ENCODE measurements at places on chromosomes 11 and 22.

- DNase-seq, result no peak
These were observed 76.6 kb downstream of the HIPK3 start for GRCh38 chr11:33333816-33334215.

GRCh38 chr11:134486704-134487103 lies 74.7 kb upstream of the B3GAT1 start:
- DNase-seq, result no peak

GRCh38 chr11:78000193-78000592 lies 5.7 kb upstream of the INTS4 start:
- no peak for DNase-seq

DNA sequence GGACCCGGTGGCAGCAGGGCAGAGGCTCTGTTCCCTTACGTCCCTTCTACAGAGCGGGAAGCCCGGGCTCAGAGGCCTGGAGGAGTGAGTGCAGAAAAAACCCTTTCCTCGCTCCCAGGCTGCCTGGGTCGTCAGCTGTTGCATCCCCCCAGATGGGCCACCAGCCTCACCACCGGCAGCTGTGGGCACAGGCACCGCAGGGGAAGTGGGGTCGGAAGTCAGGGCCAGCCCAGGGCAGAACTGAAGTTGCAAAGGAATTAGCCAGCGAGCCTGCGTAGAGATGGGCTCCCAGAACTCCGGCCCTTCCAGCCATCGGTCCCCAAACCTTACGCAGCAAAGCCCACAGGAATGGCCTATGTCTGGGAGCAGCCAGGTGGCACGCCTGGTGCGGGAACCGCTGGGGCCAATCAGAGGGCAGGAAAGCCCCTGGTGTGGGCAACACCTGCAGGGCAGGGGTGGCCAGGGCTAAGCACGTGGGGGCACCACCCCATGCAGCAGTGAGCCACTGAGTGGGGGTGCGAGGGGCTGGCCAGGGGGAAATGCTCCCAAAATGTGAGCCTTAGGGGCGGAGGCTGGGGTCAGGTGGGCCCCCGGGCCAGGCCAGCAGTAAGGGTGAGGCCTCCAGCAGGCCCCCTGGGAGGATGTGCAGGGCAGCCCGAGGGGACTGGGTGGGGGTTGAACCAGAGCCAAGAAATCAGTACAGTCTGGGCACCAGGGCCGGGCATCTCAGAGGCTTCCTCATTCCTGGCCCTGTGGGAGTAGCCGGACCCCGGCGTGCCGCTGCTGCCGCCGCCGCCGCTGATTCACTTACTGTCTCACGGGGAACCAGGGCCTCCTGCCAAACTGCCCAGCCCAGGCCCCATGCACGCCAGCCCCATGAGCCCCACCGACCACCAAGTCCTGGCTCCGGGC lies 58.2 kb downstream of the WNT7B start:
- DNase-seq, result no peak

DNA sequence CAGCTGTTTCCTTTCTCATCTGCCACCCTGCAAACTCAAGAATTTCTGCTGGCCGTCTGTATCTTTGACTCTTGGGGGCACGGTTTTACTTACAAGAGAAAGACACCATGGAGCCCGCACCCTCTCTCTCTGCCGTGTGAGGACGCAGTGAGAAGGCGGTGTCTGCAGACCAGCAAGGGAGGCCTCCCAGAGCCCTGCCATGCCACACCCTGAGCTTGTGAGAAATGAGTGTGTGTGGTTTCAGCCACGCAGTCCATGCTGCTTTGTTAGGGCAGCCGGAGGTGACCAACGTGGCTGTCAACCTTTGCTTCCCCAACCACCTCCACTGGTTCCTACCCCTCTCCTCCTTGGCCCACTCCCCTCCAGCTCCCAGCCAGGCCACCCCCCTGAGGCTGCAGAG lies 70.1 kb upstream of the NUP50 start:
- DNase-seq, result no peak

DNA sequence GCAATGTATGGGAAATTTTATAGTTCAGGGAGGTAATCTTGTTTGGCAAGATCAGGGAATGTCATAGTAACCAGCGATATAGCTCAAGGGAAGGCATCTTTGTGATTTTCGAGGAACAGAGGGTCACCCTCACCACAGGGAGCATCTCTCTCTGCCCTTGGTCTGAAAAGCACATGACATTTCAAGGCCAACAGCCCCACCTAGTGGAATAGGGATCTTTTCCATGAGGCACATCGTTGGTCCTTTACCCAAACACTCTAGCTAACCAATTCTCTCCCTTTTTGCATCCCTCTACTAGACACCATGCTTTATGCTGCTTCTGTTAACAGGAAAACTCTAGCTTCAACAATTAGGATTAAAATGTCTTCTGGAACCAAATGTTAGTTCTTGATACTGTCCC lies 179.0 kb downstream of the GRM5 start:
- no peak for DNase-seq

- no peak for DNase-seq
These were observed 1.6 kb downstream of the IFITM10 start for GRCh38 chr11:1748636-1749394.

- no peak for DNase-seq
These were observed 77.8 kb upstream of the LINC01488 start for GRCh38 chr11:69403556-69404215.

DNA sequence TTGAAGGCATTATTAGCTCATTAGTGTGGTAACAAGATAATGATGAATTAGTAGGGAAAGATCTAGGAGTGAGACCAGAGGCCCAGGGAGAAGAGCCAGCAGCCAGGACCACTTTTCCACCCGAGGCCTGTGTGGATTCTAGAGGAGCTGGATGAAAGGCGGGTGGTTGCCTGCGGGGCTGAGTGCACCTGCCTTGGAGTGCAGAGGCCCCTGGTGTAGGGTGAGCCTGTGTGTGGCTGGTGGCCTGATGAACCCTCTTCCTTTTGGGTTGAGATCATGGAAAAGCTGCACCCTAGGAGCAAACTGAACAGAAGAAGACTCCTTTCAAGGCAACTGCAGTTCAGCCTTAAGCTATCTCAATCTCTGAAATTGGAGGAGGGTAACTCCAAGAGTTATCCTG lies 5.9 kb upstream of the TP53AIP1 start:
- DNase-seq, result no peak

GRCh38 chr11:11413776-11414175 lies 60.7 kb upstream of the CSNK2A3 start:
- DNase-seq, result no peak

DNA sequence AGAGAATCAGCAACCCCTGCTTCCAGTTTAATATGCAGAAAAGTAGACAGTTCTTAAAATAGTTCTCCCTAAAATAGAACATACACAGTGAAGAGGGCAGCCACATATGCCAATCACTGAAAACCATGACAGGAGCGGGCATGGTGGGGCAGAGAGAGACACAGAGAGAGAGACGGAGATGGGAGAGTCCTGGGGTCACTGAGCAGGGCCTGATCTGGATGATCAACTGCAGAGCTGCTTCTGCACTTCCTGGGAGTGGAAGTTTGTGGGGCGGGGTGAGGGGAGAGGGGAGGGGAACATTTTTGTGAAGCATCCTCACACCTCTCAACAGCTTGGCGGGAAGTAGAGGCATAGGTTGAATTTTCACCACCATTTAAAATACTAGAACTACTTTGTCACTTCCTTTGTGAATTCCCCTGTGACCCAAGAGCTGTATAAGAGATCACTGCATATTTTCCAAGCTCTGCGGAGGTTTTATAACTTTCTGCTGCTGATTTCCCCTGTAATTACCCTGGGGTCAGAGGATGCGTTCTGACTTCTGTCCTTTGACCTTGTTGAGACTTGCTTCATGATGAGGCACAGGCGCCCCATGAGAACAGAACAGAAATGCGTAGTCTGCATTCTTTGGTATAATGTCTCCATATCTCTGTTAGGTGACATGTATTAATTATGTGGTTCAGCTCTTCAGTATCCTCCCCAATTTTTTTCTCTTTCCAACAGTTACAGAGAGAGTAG lies 419.4 kb downstream of the BRD1 start:
- DNase-seq, result no peak

DNA sequence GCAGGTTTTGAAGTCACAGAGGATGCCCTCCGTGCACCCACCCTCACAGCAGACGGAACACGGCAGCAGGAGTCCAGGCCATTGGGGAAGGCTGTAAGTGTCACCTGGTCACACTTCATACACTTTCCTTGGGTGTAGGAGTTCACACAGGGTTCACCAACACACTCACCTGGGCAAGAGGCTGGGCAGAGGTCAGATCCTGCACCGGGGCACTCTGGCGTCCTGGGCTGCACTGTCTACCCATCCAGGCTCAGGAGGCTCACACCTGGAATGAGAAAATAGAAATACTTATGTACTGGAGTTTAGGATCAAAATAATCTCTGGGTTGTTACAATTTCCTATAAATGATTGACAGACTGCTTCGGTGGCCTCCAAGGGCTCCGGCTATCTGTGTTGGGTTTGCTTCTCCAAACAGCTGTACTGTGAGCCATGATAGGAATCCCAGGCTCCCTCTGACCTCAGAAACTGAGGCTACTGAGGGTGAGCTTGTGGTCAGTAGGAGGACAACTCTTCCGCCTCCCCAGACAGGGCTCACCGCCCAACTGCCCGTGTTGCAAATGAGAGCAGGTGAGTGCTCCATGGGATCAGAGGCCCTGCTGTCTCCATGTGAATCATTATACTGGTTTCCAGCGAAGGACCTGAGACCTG lies 20.1 kb upstream of the CARS1 start:
- DNase-seq, result no peak

DNA sequence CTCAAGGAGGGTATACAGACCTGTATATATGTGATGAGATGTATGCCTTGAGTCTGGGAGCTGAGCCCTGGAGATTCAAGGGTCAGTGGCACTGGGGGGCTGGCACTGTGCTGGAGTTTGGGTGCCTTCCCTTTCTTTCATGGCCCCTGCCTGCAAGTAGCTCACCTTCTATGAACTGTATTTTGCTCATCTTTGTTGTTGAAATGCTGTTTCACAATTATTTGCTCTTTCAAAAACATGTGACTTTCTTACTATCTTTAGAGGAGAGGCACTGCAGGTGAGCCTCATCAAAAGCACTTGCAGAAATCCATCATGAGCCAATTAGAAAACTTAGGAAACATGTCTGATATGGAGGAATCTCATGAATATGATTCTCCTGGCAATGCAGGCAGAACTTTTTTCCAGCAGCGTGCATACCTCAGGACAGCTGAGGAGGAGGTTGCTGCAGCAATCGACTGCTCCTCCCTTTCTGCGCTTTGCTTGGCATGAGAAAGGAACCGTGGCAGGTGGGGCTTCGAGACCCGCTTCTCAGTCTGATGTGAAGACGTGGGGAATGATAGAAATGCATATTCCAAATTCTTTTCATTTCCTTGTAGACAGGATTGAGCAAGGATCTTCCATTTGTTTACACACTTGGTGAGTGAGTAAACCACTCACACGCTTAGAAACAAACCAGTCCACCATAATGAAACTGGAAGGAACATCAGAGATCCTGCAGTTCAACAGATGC lies 178.4 kb upstream of the E2F8 start:
- DNase-seq, result no peak

DNA sequence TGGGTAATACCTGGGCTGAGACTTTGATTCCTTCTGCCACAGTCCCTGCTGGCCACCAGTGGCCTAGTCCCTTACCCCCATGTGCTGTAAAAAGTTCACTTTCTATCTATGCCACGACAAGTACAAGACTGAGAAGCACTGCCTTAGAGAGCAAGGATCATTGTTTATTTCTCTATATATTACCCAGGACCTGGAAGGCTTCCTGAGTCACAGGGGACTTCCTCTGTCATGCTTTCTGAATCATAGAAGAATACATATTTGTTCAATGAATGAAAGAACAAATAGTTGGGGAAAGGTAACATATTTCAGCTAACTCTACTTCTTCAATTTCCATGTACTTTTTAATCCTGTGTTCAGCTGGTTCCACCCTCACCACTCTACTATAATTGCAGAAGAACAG lies 5.5 kb upstream of the SYT9 start:
- no peak for DNase-seq

DNA sequence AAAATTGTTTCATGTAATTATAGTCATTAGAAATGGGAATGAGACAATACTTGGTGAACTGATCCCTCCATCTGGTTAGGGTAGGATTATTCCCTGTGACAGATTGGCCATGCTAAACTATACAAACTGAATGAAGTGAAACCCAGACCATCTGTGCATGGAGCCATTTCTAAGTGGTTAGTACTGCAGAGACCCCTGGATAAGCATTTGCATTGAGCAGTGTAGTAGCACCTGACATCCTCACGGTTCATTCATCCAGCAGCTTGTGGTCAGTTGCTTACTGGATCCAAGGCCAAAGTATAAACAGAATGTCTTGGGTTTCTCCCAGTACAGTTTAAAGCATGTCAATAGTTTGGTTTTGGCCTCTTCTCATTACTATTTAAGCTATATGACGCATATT lies 93.8 kb upstream of the ARHGAP42 start:
- no peak for DNase-seq

GRCh38 chr11:29282088-29282487 lies 734.7 kb downstream of the KCNA4 start:
- no peak for DNase-seq

GRCh38 chr22:40218152-40218551 lies 40.4 kb downstream of the TNRC6B start:
- DNase-seq, result no peak

DNA sequence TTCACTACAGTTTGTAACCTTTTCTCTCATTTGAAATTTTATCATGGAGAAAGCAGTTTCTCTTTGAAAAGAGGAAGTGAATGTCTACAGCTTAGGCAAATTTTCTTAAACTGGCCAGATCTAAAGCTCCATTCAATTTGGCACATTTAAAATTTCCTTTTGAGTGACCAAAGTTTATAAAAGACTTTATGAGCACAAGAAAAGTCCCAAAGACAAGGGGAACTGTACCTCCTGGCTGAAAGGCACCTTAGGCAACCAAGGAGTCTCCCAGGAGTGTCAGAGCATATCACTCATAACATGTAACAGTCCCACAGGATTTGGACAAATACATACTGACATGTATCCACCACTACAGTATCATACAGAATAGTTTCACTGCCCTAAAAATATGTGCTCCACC lies 41.3 kb downstream of the NARS2 start:
- no peak for DNase-seq

- DNase-seq, result no peak
These were observed 12.6 kb downstream of the INSC start for GRCh38 chr11:15127341-15127740.

- DNase-seq, result no peak
These were observed 49.3 kb upstream of the MPPED2 start for GRCh38 chr11:30635401-30635989.

- DNase-seq, result no peak
These were observed 467.7 kb upstream of the FAT3 start for GRCh38 chr11:91756829-91757480.

GRCh38 chr11:12087075-12088004 lies 23.1 kb upstream of the MICAL2 start:
- DNase-seq, result no peak

DNA sequence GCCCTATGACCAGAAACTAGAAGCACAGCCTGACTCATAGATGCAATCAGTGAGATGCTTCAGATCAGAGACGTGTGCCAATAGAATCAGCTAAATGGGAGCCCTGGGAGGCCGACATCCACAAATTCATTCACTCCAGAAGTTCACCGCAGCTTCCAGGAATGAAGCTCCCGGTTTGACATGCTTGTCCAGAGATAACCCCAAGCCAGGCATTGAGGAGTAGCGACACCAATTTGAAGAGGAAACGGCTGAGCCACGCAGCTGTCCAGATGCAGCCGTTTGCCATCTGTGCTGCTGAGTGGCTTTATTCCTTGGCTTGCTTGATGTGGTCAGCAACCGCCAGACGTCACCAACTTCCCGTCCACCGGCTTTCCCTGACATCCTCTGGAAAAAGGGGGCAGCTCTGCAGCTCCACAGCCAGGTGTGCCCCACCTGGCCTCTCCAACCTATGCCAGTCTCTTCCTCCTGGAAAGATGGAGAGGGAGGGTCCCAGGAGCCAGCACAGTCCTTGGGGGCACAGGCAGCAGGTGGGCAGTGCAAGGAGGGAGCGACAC lies 123.9 kb upstream of the OPCML start:
- no peak for DNase-seq
